ENCODE measurements at places on chromosomes 16 and 17.

DNA sequence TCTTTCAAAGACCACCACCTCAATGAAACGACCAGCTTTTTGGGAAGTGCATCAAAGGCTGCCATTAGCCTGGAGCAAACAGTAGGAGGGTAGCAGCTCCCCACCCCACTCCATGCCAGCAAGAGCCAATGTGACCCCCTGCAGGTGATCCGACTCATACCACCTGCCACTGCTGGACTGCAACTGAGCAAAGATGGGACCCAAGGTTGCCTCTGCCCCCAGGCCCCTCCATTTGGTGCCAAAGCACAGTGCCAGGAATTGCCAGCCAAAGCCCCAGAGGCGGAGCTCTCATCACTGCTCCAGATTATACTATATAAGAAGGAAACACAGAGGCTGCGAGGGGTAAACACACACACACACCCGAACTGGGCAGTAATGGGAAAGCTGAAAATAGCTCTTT is 8.3 kb downstream of the PITPNM3 start:
- DNase-seq, result no peak

DNA sequence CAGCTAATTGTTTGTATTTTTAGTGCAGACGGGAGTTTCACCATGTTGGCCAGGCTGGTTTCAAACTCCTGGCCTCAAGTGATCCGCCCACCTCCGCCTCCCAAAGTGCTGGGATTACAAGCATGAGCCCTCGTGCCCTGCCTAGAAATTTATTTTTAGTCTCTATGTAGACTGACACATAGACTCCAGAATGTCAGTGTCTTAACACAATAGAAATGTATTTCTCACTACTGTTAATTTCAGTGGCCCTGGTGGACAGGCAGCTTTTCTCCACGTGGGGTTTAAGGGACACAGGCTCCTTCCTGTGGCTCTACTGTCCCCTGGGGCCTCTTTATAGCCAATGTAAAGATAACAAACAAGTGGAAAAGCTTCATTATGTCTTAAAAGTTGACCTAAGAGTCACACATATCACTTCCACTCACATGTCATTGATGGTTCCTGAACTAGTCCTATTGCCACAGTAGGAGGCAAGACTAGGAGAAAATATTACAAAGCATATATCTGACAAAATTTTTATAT is 43.8 kb downstream of the COPRS start:
- DNase-seq, result no peak

- no peak for DNase-seq
Observed at GRCh38 chr17:55783684-55784245, 32.9 kb downstream of the PCTP start.

- DNase-seq, result no peak
Observed at GRCh38 chr16:23395732-23396131, 57.3 kb downstream of the COG7 start.

GRCh38 chr17:31388770-31389656 is 2.5 kb upstream of the RAB11FIP4 start:
- peak; percentile 72 for DNase-seq

DNA sequence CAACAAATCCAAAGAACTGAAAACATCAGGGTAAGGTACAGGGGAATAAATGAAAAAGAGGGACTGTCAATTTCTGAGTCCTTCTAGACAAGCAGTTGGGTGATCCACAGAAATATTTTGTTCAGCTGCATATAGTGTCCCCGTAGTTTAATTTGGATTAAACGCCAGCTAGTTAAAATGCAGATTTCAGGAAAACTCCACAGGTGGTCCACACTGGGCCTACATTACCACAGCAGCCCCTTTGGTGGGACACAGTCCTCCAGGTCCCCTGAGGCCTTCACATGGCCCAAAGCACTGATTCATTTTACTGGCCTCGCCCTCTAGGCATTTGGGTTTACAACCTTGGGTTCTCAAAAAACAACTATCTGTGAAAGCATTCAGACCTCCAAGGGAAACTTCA is 4.6 kb downstream of the ARHGAP17 start:
- no peak for DNase-seq

DNA sequence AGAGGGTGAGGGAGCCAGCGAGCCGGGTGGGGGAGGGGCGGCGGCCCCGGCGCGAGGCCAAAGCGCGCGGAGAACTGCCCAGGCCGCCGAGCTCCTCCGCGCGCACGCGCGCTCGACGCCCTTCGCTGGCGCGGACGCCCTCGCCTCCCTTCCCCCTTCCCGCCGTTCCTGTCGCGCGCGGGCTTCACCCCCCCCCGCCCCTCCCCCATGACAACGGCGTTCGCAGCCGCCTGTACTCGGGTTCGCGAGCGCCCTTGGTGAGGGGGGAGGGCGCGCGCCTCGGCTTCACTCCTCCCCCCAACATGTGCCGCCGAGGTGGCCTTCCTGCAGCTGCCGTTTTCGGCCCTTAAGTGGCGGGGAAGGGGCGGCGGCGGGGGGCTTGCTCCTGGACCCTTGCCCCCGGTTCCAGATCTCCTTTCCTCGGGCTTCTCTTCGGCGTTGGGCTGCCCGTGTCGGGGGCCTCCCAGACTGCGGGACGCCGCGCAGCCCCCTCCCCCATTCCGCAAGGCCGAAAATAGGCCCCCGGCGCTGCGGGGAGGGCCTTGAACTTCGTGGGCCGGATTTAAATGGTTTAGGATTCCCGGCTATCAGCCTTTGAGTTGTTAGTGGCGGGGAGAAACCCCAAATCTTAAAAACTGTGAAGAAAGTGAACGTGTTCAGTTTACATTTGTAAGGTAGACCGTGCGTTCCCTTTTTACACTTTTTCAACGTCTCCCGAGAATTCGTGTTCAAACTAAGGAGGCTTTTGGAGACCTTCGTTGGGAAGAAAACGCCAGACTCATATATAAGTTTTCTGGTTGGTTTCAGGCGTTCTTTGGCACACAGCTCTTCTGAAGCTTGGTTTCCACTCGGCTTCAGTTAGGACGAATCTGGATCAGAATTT is 653 bp downstream of the SRRM2 start:
- peak; percentile 73 for DNase-seq

DNA sequence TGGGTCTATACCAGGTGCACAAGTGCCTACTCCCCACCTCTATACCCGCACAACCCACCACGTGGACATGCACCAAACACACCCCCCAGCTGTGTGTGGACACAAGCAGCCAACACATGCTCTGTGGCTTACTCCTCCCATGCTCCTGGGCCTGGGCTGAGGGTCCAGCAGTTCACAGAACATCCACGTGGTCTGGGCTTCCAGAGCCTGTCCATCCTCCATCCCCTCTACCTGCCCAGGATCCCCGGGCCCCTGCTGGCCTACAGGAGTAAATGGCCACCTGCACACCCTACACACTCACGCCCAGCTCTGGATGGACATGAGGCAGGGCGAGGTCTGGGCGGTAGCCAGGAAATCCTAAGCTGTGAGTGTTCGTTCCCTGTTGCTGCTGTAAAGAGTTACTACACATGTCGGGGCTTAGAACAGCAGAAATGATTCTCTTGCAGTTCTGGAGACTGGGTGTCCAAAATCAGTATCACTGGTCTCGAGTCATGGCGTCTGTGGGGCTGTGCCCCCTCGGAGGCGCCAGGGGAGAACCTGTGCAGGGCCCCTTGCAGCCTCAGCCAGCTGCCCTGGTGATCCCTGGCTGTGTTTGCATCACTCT is 15.0 kb upstream of the RAI1 start:
- no peak for DNase-seq

- DNase-seq, result no peak
Observed at GRCh38 chr17:65533852-65534457, 27.5 kb downstream of the AXIN2 start.

DNA sequence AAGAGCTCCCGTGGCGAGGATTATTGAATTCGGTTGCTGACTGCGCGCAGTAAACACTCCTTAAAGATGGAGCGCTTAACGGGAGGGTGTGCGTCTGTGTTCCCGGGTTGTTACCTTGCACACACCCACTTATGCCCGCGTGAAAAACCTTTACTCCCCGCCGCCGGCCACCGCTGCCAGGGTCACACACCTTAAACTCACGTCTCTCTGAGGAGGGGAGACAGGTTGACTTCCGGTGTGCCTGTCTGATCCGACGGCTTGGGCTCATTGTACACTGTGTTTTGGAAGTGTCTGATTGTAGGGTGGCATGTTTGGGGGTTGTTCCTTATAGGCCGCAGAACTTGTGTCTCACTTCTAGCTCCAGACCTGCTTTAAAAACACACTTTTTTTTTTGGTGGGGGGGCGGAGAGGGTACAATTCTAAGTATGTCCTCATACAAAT is 66.8 kb downstream of the KPNA2 start:
- no peak for DNase-seq

GRCh38 chr16:16083421-16084156 is 134.2 kb downstream of the ABCC1 start:
- DNase-seq, result no peak

DNA sequence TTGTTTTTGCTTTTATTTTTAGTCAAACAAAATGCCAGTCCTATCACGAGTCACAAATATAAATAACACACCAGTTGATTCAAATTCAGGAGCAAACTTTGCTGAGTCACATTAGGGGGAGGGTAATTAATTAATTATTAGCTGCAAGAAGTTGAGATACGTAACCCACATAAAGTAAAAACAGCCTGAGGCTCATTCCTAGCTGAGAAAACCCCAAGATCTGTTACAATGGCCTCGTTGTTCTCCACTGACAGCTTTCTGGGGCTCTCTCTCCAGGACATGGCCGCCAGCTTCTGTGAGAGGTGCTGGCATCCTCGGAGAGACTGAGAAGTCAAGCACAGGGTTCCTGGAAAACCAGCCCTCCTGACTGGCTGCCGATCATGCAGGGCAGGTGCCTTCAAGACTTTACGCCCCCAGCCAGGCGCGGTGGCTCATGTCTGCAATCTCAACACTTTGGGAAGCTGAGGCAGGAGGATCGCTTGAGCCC is 11.1 kb downstream of the RAB40B start:
- no peak for DNase-seq

DNA sequence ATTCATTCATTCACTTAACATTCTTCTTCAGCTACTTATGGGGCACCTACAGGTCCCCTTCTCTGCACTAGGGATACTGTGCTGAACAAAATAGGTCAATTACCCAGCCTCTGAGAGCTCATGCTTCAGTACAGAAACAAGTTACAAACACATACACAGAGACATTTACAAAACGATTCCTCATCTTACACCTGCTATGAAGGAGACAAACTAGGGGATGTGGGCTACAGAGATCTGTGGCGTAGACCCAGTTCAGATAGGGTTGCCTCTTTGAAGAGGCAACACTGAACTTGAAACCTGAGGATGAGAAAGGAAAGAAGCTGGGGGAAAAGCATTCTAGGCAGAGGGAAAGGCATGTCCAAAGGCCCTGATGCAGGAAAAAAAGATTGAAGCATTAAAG is 5.2 kb downstream of the IL21R start:
- DNase-seq, result no peak

GRCh38 chr17:15893658-15894024 is 51.3 kb upstream of the ADORA2B start:
- DNase-seq, result no peak
